ENCODE measurements at places on chromosomes 4 and X. TPM values are rescaled to one million over a fixed set of nuclear protein-coding genes. Genes with fewer than 3 reads are reported as not detected.
A peak's percentile ranks its signal among the peaks of the same experiment; 100 is the strongest.

The LRIT3 gene
- total RNA-seq: 0.05 TPM

The PGAM4 gene
- 1.2 TPM for total RNA-seq

The ATP5ME gene
- total RNA-seq: 254 TPM

The ABCD1 gene
- total RNA-seq: 3.4 TPM

The MORF4L2 gene
- 183 TPM for total RNA-seq

The SLC9B2 gene
- total RNA-seq: 26.7 TPM

The WNK3 gene
- total RNA-seq: 0.25 TPM

The ADRA2C gene
- total RNA-seq: not detected

The PDZD11 gene
- total RNA-seq: 24.5 TPM

The TMEM144 gene
- not detected for total RNA-seq

The ANAPC4 gene
- total RNA-seq: 23.1 TPM

The CXorf49 gene
- total RNA-seq: not detected

DNA sequence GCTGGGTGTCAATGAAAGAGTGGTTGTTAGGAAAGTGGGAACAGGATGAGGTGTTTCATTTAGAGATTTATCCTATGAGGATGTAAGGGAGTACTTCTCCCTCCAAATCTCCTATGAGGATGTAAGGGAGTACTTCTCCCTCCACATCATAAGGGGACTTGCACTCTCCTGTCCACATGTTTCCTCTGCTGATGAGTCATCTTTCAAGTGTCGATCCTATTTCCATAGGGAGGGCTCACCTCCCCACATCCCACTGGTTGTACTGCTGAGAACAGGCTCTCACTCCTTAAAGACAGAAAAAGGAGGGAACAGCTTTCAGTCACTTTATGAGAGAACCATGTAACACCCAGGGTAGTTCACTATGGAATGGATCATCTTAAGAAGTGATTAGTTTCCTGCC, 65.0 kb downstream of the INPP4B start:
- H3K27ac ChIP-seq: no peak overlapping the region
- no peaks in the 10 kb centered on the region for H3K27me3 ChIP-seq
- DNase-seq: no peak
- peaks cover 2% of the 10 kb centered on the region for H3K4me1 ChIP-seq
- H3K36me3 ChIP-seq: peaks cover 8% of the 10 kb centered on the region
- H3K4me3 ChIP-seq: no peak overlapping the region

DNA sequence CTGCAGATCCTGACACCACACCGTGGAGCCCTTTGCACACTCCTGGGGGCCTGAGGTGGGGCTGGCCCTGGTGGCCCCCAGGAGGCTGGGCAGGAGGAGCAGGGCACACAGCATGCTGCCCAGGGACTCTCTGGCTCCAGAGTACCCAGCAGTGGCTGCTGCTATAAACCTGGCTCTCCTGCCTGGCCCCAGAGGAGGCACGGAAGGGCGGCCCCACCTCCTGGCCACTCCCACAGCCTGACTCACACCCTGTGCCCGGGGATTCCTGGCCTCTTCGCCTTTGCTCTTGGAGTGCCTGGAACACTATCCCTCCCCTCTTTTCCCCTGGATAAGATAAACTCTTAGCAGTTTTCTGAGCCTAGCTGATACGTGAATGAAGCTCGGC, at the start of gene PSAPL1:
Gene PSAPL1, minus strand, starts transcription at position 165 of the 385 bp plus-strand sequence. Its CDS starts 51 bp downstream, at position 114.
- no peaks in the 10 kb centered on the region for H3K4me1 ChIP-seq
- DNase-seq: peak; percentile 39
- H3K36me3 ChIP-seq: no peaks in the 10 kb centered on the region
- no peak within 1 kb of the TSS for H3K4me3 ChIP-seq

DNA sequence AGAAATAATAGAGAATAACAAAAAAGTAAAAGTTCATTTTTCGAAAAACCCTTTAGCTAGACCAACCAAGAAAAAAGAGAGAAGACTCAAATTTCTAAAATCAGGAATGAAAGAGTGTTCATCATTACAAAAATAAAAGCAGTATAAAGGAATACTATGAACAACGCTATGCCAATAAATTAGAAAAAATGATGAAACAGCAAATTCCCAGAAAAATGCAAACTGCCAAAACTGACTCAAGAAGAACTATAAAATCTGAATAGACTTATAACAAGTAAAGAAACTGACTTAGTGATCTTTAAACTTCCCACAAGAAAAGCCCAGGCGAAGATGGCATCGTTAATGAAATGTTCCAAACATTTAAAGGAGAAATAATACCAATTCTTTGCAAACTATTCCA, 3.1 kb upstream of the ZCCHC13 start:
- H3K36me3 ChIP-seq: no peaks in the 10 kb centered on the region
- H3K4me1 ChIP-seq: peaks cover 7% of the 10 kb centered on the region
- no peak overlapping the region for H3K4me3 ChIP-seq

- H3K4me3 ChIP-seq: no peak overlapping the region
- peaks cover 69% of the 10 kb centered on the region for H3K4me1 ChIP-seq
- H3K27me3 ChIP-seq: no peaks in the 10 kb centered on the region
- no peak for DNase-seq
- peaks cover 5% of the 10 kb centered on the region for H3K36me3 ChIP-seq
These were observed 7.3 kb downstream of the SEC24B start for GRCh38 chr4:109440948-109441347.

- H3K4me1 ChIP-seq: no peaks in the 10 kb centered on the region
- H3K36me3 ChIP-seq: no peaks in the 10 kb centered on the region
- H3K27me3 ChIP-seq: no peaks in the 10 kb centered on the region
- H3K4me3 ChIP-seq: no peak overlapping the region
- DNase-seq: no peak
These were observed 2302.5 kb downstream of the ARAP2 start for GRCh38 chr4:33941854-33942253.

DNA sequence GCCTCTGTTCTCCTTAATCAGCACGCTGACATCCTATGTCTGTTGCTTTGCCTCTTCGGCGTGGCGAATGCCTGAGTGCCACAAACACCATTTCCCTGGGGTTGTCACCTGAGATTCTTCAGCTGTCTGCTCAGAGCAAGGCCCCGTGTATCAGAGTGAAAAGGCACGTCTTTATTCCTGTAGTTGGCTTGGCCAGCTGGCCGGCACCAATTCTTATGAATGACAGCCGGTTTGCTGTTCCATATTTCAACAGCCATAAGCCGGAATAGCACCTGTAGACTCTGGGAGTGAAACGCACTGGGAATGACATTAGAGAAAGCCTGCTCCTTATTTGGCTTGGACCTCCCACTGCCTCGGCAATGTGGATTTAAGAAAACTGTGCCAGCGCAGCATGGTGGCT, 89.3 kb downstream of the MGST2 start:
- no peak overlapping the region for H3K4me3 ChIP-seq
- H3K27me3 ChIP-seq: no peaks in the 10 kb centered on the region

DNA sequence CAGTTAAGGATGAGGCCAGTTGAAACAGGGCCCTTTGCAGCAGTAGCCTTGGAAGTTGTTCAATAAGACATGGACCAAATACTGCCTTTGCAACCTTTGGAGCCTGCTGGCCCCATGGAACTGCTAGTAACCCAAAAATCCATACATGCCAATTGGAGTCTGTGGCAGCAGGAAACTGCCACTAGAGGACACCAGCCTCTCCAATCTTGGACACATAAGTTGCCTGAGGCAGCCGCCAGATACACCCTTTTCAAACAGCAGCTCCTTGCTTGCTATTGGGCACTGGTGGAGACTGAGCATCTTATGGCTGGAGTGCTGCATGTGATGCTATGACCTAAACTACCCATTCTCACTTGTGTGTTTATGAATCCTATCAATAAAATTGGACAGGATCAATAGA, 14.8 kb upstream of the LAP3 start:
- H3K4me3 ChIP-seq: no peak overlapping the region
- DNase-seq: peak; percentile 12
- H3K27ac ChIP-seq: no peak overlapping the region
- H3K4me1 ChIP-seq: no peaks in the 10 kb centered on the region
- H3K36me3 ChIP-seq: no peaks in the 10 kb centered on the region
- no peaks in the 10 kb centered on the region for H3K27me3 ChIP-seq

GRCh38 chrX:6210230-6210629, 18.4 kb downstream of the NLGN4X start:
- H3K4me3 ChIP-seq: no peak overlapping the region
- H3K27ac ChIP-seq: no peak overlapping the region
- no peaks in the 10 kb centered on the region for H3K4me1 ChIP-seq
- no peak for DNase-seq

DNA sequence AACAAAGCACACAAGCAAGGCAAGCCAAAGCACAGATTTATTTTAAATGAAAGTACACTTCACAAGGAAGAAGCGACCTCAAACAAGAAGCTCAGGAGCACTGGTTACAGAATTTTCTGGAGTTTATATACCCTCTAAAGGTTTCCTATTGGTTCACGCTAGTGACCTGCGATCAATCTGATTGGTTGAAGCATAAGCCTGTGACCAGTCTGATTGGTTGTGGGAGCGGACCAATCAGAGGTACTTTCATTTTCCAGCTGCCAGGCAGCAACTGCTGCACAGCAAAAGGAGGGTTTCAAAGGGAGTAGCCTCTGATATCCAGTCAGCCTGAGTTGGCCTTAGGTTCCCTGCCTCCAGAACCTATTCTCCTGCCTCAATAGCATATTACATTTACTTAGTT, 4.6 kb upstream of the AREG start:
- H3K27me3 ChIP-seq: peaks cover 4% of the 10 kb centered on the region
- H3K27ac ChIP-seq: no peak overlapping the region
- DNase-seq: no peak
- H3K36me3 ChIP-seq: no peaks in the 10 kb centered on the region

DNA sequence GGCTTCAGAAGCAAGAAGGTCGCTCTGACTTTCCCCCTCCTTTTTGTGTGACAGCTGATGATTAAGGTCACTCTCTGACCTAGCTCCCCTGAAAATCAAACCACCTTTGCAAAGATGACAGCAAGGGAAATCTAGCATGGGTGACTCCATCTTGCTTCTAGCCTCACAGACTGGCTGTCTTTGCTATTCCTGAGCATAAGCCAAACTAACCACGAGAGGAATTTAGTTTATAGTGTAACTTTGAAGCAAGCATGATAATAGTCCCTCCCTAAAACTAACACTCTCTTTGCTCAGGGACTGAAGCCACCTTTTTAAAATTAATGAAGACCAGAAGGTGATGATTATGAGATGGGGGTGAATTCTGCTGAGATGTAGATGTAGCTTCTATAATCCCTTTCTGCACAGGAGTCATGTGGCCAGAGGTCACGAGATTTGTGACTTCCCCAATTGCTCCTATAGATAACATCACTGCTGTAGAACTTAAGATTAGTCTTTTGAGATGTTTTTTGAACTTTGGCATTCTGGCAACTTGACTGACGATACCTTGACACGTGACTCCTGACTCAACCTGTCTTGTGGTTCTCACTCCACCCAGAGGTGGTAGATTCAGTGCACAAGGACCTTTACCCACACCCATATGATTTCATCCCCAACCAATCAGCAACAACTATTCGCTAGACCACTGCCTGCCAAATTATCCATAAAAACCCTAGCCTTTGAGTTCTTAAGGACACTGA, 14.9 kb upstream of the PDE5A start:
- no peaks in the 10 kb centered on the region for H3K27me3 ChIP-seq
- no peaks in the 10 kb centered on the region for H3K4me1 ChIP-seq
- no peak overlapping the region for H3K27ac ChIP-seq

DNA sequence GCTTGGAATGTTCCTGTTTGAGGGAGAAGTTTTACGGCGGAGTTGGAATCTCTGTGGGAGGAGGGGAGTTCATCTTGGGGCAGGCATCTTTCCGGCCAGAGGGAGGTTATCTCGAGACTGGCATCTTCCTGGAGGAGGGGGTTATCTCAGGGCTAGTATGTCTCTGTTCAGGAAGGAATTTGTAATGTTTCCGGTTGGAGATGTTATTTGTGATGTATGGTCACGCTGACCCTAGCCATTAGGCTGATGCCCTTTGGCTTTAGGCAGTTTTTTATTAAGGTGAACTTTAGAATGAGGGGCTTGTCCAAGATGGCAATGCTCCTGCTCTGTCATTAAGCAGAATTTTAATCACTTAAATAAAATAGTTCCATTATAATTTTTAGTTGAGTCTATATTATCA, 449.7 kb downstream of the PCDH10 start:
- no peak overlapping the region for H3K4me3 ChIP-seq
- no peak overlapping the region for H3K27ac ChIP-seq
- no peaks in the 10 kb centered on the region for H3K27me3 ChIP-seq
- H3K4me1 ChIP-seq: no peaks in the 10 kb centered on the region

DNA sequence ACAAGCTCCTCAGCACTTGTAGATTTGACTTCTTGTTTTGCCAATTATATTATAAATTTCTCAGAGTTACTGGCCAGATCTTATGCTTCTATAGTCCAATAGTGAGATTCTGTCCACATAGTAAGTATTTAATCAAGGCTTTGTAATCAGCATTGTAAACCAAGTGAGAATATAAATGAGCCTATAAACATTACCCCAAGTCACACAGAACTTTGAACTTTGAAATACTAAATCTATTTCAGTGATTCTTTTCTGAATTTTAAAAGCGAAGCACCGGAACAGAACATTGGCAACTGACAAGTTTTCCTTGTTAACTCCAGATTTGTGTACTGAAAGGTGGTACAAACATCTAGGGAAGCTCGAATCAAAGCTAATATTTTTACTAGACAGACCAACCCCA, 37.2 kb downstream of the PPM1K start:
- H3K4me1 ChIP-seq: peaks cover 10% of the 10 kb centered on the region
- H3K27ac ChIP-seq: no peak overlapping the region
- H3K27me3 ChIP-seq: no peaks in the 10 kb centered on the region
- H3K36me3 ChIP-seq: no peaks in the 10 kb centered on the region
- no peak overlapping the region for H3K4me3 ChIP-seq
- no peak for DNase-seq

DNA sequence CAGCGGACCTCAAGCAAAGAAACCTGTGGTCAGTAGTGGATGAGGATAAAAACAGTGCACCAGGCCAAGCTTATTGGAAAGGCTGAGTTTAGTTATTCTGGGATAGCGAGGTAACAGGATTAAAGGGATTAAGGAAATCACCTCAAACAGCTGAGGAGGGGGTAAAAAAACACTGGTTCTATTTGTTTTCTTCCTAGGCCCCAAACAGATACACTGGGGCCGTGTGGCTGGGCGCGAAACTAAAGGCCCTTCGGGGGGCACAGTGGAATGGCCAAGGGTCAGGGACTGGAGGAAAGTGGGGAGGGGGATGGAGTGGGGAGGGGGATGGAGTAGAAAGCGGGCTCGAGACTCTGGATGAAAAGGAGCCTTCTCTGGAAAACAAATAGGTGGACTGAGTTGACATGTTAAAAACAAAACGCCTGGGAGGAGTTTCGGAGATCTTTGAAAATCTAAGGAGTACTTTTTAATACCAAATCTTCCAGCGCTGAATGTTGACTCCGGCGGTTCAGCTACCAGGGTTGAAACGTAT, 2.9 kb downstream of the SOX3 start:
- H3K27me3 ChIP-seq: peaks cover 46% of the 10 kb centered on the region
- H3K4me1 ChIP-seq: peaks cover 11% of the 10 kb centered on the region
- no peak for DNase-seq

- no peak overlapping the region for H3K4me3 ChIP-seq
- DNase-seq: no peak
These were observed 206.3 kb downstream of the SHROOM3 start for GRCh38 chr4:76641351-76641750.

DNA sequence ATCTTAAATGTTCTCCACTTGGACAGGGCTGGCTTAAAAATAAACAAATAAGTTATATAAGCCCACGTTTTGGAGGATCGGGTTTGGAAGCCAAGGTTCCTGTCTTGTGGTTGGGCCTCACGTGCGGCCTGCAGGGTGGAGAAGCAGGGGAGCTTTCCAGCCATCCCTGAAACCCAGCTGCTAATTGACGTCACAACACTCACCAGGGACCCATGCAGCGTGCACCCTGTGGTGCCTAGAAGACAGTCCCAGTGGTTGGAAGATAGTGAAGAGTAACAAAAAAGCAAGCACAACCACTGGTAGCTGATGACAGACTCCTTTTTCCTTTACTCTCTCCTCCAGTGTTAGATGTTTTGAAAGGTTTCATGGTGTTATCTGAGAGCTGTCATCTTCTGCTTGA, 142.0 kb upstream of the RBPJ start:
- no peak for DNase-seq
- H3K4me1 ChIP-seq: peaks cover 16% of the 10 kb centered on the region
- H3K27ac ChIP-seq: peak overlapping the region; percentile 60
- H3K36me3 ChIP-seq: no peaks in the 10 kb centered on the region
- H3K4me3 ChIP-seq: no peak overlapping the region

All from activated naive CD4-positive, alpha-beta T cell treated with anti-CD3 and anti-CD28 coated beads for 36 hours (primary cell).